H1 (cell line): ENCODE measurements at places on chromosomes 1 and 21. TPM values are rescaled to one million over a fixed set of nuclear protein-coding genes. Genes with fewer than 3 reads are reported as not detected.

DNA sequence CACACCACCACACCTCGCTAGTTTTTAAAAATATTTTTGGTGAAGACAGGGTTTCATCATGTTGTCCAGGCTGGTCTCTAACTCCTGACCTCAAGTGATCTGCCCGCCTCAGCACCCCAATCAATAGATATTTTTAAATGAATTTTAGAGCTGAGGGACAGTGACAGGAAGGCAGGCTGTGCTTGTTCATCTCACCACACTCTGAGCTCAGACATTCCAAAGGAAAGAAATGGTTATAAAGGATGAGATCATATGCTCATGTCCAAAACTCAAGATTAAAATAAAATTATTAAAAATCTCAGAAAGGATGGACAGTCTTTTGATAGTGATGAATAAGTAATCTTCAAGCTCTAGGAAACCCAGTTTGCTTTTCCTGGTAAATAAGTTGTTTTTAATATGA, 40.9 kb downstream of the L1TD1 start:
- DNase-seq: no peak

- DNase-seq: no peak
Measured at GRCh38 chr1:151711951-151712350, 4.7 kb downstream of the CELF3 start.

GRCh38 chr1:185721553-185721952, 12.6 kb upstream of the HMCN1 start:
- no peak for DNase-seq

DNA sequence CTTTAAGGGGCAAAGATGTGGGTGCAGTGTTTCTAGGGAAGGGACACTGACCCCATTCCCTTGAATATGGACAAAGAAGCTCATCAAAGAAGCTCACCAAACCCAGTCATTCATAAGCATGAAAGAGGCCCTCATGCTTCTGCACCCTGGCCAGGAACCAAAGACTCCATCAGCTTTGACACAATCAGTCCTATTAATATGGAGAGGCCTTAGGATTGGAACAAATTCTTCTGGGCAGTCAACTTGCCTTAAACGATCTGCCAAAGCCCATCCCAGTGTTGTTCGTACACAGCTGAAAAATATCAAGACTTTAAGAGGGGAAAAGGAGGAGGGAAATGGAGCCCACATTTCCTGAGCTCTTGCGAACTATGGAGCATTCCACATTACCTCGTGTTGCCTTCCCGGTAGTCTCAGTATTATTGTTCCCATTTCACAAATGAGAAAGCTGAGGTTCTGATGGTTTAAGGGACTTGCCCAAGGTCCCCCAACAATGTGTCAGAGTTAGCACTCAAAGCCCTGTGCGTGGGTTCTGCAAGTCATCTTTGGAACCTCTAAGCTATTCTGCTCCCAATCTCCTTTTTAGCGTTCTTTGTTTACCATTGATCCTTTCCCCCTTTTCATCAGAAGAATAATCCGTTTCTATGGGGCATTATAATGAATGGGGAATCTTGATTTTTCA, 161.9 kb downstream of the ZBTB18 start:
- no peak for DNase-seq

DNA sequence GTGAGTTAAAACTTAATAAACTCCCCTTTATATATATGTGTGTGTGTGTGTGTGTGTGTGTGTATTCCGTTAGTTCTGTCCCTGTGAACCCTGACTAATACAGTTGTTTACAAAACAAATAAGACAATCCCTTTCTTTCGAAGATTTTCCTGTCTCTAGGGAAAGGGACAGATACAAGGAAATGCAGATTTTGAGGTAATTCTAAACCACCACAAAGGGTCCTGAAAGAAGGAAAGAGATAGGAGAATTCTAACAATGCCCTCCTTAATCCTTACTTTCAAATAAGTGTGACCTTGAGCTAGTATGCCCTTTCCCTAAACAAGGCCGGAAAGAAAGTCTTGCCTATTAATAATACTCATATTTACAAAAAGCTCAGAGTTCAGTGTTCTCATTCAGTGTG, 164.8 kb upstream of the COL11A1 start:
- no peak for DNase-seq

- peak; percentile 65 for DNase-seq
Measured at GRCh38 chr1:6614019-6614928, 743 bp downstream of the PHF13 start.

GRCh38 chr1:217049721-217050120, 326.5 kb upstream of the ESRRG start:
- no peak for DNase-seq

- DNase-seq: no peak
Measured at GRCh38 chr1:224543453-224543852, 72.7 kb upstream of the CNIH3 start.

- no peak for DNase-seq
Measured at GRCh38 chr1:207103892-207104373, at the start of gene C4BPA. Gene C4BPA, plus strand, starts transcription at chr1:207104233. Its CDS starts 8,793 bp downstream, at chr1:207113026.

DNA sequence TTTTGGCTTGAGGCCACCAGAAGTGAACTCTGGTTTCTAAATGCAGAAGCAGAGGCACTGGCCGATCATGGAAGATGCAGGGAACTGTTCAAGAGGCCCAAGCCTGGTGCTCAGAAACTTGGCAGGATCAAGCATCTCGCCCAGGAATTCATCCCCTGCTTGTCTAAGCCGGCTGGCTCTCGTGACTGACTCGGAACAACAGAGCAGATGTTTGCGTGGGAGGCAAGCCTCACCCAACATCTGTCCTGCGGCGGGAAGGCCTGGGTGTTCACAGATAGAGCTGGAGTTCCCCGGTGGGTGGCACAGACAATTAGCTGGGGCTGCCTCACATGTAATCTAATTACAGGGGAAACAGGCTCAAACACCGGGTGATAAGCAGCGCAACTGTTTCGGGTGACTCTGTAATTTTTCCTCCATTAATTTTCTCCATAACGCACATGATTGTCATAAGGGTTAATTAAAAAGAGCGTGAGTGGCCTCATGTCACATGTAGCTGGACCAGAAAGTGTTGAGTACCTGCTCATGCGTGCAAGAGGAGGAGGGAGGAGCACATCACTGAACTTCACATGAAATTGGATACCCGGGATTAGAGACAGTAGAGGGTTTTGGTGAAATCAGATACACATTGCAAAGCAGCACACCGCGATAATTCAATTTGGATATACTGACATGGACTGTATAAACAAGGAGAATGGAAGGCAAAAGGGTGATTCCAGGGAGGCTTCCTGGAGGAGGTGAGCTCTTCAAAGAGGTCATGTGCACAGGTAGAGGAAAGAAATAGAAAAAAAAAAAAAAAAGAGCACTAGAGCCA, 180.0 kb downstream of the ETS2 start:
- DNase-seq: no peak

DNA sequence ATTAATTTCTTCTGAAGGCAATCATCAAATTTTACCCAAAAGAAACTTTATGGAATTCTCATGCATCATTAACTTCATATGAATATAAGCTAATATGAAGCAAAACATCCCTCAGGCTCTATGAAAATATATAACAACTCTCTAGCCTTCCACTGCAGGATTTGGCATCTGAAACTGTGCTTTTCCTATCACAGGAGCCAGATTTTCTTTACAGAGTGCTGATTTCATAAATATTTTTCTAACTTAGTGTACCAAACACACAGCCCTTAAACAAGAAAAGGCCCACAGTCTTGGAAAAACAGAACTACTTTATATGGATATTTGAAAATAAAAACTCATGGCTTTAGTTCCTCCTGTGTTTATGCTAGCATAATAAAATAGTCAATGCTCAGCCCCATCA, 559.5 kb upstream of the CHRM3 start:
- no peak for DNase-seq

DNA sequence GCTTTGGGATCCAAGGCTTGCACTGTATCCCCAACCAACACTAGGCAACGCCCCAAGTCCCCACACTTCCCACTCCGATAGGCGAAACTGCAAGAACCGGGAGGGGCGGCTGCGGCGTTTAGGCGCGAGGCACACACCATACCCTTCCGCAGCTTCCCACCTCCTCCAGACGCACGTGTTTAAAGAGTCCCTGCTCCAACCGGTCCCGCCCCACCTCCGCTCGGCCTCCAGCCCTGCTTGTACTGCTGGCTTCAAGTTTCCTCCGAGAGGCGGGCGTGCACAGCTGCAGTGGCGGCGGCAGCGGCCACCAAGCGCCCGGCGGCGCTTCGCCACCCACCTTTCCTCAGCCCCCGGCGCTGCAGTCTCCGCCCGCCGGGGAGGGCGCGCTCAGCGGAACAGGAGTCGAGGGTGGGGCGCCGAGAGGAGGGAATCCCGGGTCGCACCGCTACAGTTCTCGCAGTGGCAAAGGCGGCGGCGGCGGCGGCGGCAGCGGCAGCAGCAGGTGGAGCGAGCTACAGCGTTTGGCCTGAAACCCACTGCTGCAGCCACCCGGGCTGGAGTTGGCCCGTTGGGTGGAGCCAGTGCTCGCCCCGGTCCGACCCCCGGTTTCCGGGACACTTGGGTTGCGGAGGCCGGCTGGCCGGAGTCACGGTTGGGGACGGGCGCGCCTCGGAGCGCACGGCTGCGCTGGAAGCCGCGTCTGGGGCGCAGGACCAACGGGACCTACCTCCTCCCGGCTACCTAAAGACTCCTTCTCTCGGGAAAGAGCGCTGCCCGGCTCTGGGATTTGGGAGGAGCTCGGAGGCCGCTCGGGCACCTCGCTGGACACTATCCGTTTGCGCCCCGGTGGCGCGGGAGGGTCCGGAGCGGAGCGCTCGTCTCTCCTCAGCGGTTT, at the start of gene CNIH3:
TSS of gene CNIH3 (plus strand) at position 457 of the 895 bp plus-strand sequence. CDS start 858 bp downstream, outside the sequence.
- DNase-seq: peak; percentile 89

DNA sequence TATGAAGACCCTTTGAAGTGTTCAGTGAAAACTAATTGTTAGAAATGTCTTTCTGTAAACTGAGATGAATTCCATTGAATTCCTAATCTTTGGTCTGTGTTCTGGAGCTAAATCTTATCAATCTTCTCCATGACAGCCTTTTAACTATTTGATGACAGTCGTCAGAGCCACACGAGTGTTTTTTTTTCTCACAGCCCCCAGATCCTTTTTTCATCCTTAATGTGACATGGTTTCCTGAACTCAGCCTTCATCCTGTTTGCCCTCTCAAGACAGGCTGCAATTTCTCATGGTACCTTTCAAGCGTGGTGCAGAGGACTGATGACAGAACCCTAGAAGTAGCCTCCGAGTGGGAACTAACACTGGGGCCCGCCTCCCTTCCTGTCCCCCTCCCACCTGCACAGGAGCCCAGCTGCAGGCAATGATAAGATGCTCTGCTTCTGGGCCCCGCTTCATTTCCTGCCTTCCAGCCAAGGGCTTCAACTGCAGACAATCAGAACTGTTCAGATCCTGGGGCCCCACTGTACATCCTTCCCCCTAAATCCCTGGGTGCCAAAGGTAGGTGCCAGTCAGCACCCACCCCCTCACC, 114.6 kb upstream of the VAV3 start:
- no peak for DNase-seq

DNA sequence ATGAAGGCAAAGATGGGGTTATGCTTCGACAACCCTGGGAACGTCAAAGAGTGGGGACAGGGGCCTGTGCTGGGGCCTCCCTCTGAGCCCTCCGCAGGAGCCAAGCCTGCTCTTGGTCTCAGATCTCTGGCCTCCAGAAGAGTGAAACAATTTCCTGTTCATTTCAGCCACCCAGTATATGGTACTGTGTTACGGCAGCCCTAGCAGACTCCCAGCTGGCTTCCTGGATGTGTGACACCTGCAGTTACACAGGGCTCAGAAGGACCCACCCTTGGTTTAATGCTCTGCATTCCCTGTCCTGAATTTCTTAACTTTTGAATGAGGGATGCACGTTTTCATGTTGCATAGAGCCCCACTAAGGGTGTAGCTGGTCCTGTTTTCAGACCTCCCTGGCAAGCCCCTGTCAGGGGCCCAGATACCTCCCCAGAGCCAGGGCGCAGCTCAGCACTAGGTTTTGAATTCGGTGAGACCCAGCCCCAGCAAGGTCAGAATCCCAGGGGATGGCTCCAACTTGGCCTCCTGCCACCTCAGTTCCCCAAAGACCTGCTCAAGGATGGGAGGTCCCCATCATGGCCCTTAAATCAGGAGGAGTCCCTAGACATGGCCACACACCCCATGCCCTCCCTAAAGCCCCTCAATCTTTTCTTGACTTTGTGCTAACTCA, 79.0 kb upstream of the IFFO2 start:
- no peak for DNase-seq

- no peak for DNase-seq
Measured at GRCh38 chr1:212916481-212917133, 33.7 kb upstream of the VASH2 start.

- no peak for DNase-seq
Measured at GRCh38 chr1:6813165-6813564, 27.9 kb downstream of the CAMTA1 start.

- no peak for DNase-seq
Measured at GRCh38 chr1:205210756-205211168, 740 bp downstream of the DSTYK start.

DNA sequence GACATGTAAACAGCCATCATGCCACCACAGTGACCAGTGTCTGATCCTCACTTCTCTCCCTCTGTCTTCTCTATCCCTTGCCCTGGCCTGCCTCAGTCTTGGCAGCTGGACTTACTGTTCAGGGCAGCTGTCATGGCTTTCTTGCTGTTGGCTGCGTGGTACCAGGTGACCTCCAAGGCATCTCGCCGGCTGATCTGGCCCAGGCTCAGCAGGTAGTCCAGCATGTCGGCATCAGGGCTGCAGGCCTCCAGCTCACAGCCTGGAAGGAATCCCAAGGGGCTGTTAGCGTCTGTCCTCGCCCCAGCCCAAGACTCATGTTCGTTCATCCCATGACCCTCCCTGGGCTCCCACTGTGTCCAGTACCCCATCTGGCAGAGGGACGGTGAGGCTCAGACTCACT, 3.6 kb downstream of the FAM151A start:
- no peak for DNase-seq

DNA sequence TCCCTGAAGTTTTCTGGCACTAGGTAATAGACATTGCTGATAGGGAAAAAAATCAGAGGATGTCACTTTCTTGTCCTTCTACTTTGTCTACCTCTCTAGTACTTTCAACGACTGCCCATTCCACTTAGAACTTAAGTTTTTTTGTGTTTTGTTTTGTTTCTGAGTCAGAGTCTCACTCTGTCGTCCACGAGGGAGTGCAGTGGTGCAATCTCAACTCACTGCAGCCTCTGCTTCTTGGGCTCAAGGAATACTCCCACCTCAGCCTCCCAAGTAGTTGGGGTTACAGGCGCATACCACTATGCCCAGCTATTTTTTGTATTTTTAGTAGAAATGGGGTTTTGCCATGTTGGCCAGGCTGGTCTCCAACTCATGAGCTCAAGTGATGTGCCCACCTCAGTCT, 79.2 kb downstream of the SGIP1 start:
- DNase-seq: no peak

DNA sequence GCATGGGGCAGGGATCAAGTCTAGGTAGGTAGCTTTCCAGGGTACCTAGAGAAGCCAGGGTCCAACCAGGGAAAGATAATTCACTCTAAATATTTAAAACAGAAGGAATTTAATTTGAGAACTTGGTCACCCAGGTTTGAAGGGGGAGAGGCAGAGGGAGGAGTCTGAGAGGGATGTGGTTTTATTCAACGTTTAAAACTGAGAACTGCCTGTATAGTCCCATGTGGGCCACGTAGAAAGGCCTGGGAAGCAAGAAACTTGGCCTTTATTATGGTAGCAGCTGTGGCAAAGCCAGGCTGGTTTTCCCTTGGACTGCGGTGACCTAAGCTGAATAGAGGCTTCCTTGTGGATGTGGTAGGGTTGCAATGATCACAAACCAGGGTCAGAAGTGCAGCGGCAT, 42.0 kb upstream of the DUSP10 start:
- DNase-seq: no peak

SLC35A3 gene
- 2.6 and 3.0 TPM in 2 replicates for polyA plus RNA-seq

AK4 gene
- polyA plus RNA-seq: 38.6 and 64.5 TPM in 2 replicates

KRTAP7-1 gene
- polyA plus RNA-seq: not detected in 2 replicates

FLG2 gene
- polyA plus RNA-seq: not detected in 2 replicates

KRTAP19-5 gene
- not detected in 2 replicates for polyA plus RNA-seq

CELA2B gene
- polyA plus RNA-seq: not detected in 2 replicates

ANXA9 gene
- 3.3 and 3.5 TPM in 2 replicates for polyA plus RNA-seq

SFN gene
- 3.3 and 4.2 TPM in 2 replicates for polyA plus RNA-seq

PFKFB2 gene
- polyA plus RNA-seq: 5.5 and 6.7 TPM in 2 replicates

NBPF8 gene
- polyA plus RNA-seq: 0.67 and 1.5 TPM in 2 replicates
